ENCODE measurements at places on chromosomes 16 and 17.

DNA sequence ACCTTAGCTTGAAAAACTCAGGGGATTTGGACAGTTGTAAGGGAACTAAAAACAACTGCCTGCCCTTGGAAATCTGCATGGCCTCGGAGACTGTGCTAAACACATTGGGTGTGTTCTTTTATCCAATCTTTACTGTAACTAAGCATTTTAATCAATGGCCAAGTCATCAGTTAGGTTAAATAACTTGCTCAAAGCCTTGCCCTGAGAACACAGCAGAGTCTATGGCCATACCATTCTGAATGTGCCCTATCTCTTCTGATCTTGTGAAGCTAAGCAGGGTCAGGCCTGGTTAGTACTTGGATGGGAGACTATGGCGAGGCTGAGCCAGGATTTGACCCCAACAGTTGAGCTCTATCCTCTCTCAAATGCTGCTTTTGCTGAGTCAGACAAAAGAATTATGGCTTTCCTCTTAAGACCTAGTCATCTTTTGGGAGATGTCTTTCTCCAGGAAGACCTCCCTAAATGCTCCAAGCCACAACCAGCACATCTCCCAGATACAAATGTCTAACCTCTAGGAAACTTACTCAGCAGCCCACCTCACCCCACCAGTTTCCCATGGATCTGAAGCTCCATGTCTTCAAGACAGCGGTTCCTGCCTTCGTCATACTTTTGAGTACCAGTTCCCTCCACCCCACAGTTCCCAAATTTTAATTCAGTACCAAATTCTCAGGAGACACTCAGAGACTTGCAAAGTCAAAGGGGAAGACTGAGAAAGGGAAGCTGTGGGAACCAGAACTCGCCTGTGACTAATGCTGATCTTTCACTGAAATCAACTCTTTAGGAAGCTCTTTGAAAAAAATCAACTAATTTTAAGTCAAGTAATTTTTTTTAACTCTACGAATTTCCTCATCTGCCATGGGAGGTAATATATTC is 336.1 kb downstream of the MAF start:
- DNase-seq = no peak

- no peak for DNase-seq
Observed at GRCh38 chr17:62187681-62188080, 122.6 kb upstream of the MED13 start.

DNA sequence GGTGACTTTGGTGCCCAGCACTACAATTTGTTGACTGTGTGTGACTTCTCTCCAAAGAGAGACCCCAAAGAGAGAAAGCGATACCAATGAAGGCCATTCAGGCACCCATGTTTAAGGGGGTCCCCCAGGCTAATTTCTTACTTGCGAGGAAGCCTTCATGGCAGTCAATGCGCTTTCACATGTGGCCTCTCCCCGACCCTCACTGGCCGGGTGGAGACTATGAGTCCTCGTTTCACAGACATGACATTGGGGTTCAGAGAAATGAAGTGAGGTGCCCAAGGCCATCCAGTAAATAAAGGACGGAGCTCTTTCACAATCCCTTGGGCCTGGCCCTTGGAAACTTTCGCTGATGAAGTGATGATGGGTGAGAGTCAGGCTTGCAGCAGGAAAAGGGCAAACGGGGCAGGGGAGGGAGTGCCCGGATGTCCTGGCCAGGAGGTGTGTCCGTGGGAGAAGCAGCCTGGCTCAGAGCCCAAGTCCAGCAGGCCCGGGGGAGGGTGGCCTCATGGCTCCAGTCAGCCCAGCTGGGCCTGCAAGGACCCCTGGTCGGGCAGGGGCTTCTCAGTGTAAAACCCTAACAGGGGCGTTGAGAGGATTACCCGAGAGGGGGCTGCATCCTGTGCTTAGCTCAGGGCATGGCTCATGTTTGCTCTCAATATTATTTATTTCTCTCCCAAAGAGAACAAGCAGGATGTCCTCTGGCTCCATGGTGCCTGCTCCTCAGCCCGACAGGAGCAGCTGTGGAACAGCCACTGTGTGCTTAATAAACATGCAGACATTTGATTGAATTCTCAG is 14.7 kb downstream of the TBX2 start:
- DNase-seq = no peak

GRCh38 chr16:79598063-79598347 is 2.5 kb downstream of the MAF start:
- DNase-seq = no peak

GRCh38 chr16:49455181-49455990 is 81.8 kb downstream of the C16orf78 start:
- peak; percentile 38 for DNase-seq

DNA sequence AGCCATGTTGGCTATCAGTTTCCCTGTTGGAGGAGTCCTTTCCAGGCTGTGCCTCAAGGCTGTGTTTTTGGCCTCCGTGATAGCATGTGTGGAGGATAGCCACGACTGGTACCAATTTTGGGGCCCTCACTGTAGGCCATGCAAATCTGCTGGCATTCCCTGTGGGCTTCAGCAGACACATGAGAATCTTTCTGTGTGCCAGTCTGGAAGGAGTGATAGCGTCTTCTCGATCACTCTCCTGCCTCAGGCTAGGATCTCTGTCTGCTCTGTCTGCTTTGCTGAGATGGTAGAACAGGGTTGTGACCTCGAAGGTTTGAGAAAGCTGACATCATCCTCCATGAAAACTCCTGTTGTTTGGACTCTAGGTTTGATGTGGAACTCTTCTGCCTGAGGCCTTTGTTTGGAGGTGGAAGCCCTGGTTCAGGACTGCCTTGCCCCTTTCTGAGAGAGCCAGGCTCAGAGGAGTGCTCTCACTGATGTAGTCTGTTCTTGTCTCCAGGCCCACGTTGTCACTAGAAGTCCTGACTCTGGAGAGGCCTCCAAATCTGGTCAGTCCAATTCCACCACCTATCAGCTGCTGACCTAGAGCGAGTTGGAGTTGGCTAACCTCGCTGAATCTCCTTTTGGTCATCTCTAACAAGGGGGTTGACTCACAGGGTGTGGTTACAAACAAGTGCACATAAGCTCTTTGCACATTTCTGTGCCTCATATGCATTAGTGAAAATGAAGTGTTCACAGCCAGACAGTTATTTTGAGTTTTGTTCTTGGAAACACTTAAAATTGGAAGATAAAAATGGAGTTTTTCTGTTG is 12.1 kb upstream of the EDC4 start:
- no peak for DNase-seq

- no peak for DNase-seq
Observed at GRCh38 chr17:28515518-28515917, 9.4 kb downstream of the FOXN1 start.

DNA sequence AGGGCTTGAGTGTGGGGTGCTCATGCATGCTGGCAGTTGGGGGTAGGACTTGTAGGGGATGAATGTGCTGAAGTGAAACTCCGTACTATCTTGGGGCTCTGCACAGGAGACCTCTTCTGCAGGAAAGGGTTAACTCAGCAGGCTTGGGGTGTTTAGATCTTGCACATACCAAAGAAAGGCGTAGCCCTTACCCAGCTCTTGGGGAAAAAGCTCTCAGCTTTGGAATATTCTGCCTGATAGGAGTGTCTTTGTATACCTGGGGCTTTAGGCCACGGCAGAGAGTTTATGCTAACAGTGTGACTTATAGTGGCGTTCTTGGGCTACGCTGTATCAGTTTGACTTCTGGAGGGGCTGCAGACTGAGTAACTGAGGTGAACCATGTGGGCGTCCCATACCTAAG is 21.1 kb downstream of the KRT25 start:
- no peak for DNase-seq

- no peak for DNase-seq
Observed at GRCh38 chr17:56740481-56740880, 93.2 kb downstream of the C17orf67 start.

DNA sequence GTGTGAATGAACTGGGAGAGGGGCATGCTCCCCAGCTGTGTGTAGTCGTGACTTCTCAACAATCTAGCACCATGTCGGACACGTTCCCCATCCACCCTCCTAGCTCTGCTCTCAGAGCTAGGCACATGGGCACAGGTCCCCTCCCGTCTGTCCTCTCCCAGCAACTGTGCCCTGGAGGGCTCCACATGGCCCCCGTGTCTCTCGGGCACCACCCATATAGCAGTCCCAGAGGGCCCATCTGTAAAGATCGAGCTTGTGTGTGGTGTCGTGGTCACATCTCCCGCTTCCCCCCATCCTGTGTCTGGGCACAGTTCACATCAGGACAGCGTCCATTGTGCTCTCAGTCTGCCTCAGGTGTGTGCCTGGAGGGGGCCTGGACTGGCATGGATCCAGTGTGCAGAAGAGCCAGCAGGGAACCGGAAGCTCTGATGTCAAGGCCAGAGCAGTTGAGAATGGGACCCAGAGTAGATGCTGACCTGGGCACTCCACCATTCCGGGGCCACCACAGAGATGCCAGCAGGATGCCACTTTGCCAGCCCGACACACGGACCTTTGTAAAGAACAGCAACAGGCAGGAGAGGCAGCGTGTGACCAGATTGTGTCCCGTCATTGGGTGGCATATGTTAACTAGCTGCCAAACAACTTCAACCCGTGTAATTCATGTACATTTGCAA is 55.7 kb downstream of the MARF1 start:
- DNase-seq = no peak

GRCh38 chr17:47715669-47716325 is 17.2 kb upstream of the TBX21 start:
- no peak for DNase-seq

- no peak for DNase-seq
Observed at GRCh38 chr16:25596194-25596593, 95.6 kb upstream of the HS3ST4 start.

DNA sequence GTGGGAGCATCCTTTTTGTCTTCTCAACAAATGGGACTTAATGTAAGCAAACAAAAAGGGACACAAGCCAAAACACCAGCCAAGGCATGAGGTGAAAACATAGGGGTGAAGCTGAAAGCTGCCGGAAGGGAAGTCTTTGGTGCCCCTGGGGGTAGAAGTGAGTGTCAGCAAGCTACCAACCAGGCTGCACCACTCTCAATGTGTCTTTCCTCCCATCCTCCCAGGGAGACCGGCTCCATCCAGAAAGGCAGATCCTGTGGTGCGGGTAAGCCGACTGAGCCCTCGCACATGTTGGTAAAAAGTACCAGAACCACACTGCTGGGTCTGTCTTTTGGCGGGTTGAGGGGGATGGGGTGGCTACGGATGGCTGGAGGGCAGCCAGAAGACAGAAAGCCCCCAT is 52.0 kb upstream of the SREBF1 start:
- DNase-seq = no peak

DNA sequence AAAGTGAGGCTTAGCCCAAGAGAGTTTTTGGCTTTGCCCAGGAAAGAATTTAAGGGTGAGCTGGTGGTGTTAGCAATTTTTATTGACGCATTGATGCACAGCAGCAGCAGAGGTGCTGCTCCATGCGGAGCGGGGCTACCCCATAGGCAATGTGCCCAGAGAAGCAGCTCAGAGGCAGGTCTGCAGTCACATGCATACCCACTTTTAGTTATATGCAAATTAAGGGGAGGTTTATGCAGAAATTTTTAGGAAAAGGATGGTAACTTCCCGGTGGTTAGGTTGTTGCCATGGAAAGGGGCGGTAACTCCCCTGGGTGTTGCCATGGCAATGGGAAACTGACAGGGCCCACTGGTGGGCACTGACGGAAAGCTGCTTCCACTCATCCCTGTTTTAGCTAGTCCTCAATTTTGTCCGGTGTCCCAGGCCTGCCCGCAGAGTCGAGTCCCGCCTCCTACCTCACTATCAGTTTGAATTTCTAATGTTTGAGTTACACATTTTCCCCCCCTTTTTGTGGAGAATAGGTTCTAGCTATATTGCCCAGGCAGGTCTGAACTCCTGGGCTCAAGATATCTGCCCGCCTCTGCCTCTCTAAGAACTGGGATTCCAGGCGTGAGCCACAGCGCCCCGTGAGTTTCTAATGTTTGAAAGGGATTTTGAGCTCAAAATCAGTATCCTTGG is 10.4 kb upstream of the GJD3 start:
- DNase-seq = no peak

- no peak for DNase-seq
Observed at GRCh38 chr17:79969906-79970305, 65.8 kb downstream of the TBC1D16 start.

- no peak for DNase-seq
Observed at GRCh38 chr17:43831633-43832032, 1.3 kb downstream of the MPP3 start.

GRCh38 chr17:20284022-20284421 is 183.3 kb downstream of the LGALS9B start:
- DNase-seq = no peak

DNA sequence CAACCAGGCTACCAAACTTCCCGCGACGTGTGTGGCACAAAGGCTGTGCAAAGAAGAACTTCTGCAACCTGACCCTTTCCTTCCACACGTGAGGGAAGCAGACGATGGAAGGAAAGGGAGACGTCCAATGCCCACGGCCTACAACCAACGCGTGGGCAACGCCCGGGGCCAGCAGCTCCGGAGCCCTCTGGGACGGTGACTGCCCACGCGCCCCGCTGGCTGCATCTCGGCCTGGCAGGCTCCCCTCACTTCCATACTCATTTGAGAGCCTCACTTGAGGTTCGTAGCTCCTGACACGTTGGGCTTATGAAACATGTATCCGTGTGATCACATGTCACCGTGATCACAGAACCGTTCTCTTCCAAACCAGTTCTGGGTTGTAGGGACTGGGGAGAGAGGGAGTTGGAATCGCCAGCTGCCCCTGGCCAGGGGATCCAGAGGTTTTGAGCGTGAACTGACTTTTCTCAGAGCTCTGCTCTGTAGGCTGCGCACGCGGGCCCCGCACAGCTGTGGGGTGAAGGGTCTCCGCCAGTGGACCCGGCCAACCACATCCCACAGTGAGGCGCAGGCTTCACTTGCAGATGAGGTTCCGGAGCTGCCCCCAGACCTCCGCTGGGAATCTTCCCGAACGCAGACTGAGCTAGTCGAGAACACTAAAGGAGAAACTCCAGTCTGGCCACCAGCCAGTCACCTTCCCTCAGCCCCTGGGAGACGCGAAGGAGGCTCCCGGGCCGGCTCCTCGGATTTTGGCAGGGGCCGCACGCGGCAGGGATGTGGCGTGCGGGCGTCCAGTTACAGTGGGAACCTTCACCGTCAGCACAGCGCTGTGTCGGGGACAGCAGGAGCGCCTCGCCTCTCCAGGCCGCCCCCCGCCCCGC is 1.0 kb downstream of the LMF1 start:
- DNase-seq = no peak

DNA sequence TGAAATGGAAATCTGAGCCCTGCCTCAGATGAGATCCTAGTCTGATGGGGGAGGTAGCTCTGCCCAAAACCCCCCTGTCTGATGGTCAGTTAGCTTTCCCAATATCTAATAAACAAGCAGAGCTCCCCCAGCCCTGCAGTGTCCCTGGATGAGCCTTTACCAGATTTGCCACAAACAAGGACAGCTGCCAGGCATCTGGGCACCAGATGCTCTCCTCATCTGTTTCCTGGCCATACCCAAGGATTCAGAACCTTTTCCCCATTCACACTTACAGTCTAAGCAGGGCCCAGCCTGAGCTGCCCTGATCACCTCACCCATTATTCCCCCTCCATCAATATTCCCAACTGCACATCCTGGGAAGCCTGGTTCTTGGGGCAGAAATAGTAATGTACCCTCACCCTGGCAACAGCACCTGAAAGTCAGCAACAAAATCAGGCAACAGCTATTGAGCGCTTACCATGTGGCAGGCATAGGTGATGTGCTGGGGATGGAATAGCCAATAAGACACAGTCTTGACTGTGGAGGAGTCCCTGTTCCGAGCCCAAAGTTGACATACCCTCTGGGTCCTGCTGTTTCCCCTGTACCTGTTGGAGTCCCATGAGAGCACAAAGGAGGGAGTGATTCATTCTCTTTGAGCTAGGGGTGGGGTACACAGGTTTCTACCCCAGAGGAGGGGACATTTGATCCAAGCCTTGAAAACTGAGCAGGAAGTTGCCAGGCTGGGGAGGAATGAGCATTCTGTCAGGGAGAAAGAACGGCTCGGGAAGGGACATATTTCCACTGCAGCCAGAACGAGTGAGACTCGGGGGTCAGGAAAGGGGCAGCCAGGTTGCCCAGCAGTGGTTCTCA is 147.4 kb downstream of the TMEM132E start:
- no peak for DNase-seq

Measured in activated effector memory CD4-positive, alpha-beta T cell treated with anti-CD3 and anti-CD28 coated beads, Interleukin-2, amount 50 U/mL, for 16 hours (primary cell).